ENCODE measurements at places on chromosomes 12 and 14. TPM values are rescaled to one million over a fixed set of nuclear protein-coding genes. Genes with fewer than 3 reads are reported as not detected.

DNA sequence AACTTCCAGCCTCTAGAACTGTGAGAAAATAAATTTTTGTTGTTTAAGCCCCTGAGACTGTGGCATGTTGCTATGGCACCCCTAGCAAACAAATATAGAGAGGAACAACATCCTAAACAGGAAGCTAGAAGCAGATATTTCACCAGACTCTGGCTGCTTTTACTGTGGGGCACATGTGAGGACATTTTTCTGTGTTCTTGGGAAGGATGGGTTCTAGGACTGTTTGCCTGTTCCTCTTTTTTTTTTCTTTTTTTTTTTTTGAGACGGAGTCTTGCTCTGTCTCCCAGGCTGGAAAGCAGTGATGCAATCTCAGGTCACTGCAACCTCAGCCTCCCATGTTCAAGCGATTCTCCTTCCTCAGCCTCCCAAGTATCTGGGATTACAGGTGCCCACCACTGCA is 4.2 kb upstream of the HRK start:
- no peak overlapping the region for H3K27ac ChIP-seq
- peaks cover 14% of the 10 kb centered on the region for H3K27me3 ChIP-seq

- H3K4me1 ChIP-seq: no peaks in the 10 kb centered on the region
- no peak for DNase-seq
- H3K4me3 ChIP-seq: no peak overlapping the region
- no peaks in the 10 kb centered on the region for H3K36me3 ChIP-seq
- H3K27ac ChIP-seq: no peak overlapping the region
- no peaks in the 10 kb centered on the region for H3K27me3 ChIP-seq
These were observed 9.2 kb upstream of the TMEM229B start for GRCh38 chr14:67497716-67498115.

GRCh38 chr12:109273354-109273753 is 35.7 kb downstream of the FOXN4 start:
- no peak overlapping the region for H3K4me3 ChIP-seq
- DNase-seq: no peak
- H3K27me3 ChIP-seq: no peaks in the 10 kb centered on the region
- H3K27ac ChIP-seq: no peak overlapping the region
- no peaks in the 10 kb centered on the region for H3K36me3 ChIP-seq

GRCh38 chr14:100240668-100241032 is 1.7 kb downstream of the YY1 start:
- peak overlapping the region; percentile 84 for H3K27ac ChIP-seq
- no peaks in the 10 kb centered on the region for H3K36me3 ChIP-seq
- H3K4me3 ChIP-seq: peak overlapping the region; percentile 42
- DNase-seq: no peak
- H3K27me3 ChIP-seq: no peaks in the 10 kb centered on the region

GRCh38 chr12:120994059-120994458 is 15.7 kb downstream of the HNF1A start:
- H3K27ac ChIP-seq: no peak overlapping the region
- no peak overlapping the region for H3K4me3 ChIP-seq
- DNase-seq: no peak
- no peaks in the 10 kb centered on the region for H3K36me3 ChIP-seq
- no peaks in the 10 kb centered on the region for H3K27me3 ChIP-seq

DNA sequence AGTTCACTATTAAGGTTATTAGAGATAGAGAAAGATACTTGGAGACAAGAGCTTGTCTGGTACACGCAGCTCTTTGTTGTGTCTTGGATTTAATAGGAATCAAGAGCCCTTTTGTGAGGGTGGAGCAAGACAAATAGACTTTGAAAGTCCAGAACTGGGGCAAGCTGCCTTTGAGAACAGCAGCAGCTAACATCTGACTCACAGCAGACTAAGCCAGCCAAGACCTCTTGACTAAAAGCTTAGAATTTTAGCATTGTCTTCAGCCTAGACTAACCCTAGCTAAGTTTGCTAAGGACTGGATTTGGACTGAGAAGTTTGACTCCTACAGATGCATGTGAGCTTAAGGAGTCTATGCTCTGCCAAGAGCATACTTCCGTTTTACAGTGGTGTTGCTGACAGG is 201.9 kb upstream of the RBM19 start:
- no peak overlapping the region for H3K4me3 ChIP-seq
- no peaks in the 10 kb centered on the region for H3K27me3 ChIP-seq
- H3K36me3 ChIP-seq: no peaks in the 10 kb centered on the region

DNA sequence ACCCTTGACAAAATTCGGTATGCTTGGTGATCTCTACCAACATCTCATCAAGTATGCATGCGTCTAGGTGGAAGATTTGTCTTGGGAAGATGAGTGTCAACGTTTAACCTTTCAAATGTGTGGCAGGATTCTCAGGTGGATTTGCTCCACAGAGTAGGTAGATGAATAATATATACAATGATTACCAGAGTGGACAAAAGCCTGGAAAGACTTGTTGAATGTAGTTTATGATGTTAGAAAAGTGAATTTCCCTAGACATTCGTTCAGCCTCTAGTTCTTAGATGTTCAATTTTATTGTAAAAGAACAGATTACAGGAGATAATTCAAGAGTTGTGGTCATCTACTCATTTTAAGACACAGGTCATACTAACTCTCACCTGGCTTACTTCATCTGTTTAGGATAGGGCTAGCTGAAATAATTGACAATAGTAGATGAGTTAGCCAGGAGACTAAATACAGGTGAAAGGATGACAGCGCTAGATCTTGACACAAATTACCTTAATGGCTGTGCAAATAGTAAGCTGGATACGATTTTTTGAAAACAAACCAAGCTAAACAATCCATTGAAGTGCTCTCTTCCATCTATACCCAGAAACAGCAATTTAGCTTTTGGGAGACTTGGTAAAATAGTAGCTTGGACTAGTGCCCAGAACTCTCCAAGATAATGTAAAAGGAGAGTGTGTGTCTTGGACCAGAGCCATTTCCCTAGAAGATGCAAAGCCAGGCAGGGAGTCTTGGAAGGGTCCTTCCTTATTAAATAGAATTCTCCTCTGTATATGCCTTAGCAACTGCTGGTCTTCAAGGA is 168.0 kb downstream of the DACT1 start:
- no peaks in the 10 kb centered on the region for H3K36me3 ChIP-seq
- H3K27ac ChIP-seq: no peak overlapping the region
- no peak for DNase-seq

GRCh38 chr12:131131077-131131807 is 177.5 kb downstream of the ADGRD1 start:
- no peaks in the 10 kb centered on the region for H3K36me3 ChIP-seq
- peaks cover 6% of the 10 kb centered on the region for H3K4me1 ChIP-seq
- H3K4me3 ChIP-seq: no peak overlapping the region
- DNase-seq: no peak
- H3K27me3 ChIP-seq: no peaks in the 10 kb centered on the region

DNA sequence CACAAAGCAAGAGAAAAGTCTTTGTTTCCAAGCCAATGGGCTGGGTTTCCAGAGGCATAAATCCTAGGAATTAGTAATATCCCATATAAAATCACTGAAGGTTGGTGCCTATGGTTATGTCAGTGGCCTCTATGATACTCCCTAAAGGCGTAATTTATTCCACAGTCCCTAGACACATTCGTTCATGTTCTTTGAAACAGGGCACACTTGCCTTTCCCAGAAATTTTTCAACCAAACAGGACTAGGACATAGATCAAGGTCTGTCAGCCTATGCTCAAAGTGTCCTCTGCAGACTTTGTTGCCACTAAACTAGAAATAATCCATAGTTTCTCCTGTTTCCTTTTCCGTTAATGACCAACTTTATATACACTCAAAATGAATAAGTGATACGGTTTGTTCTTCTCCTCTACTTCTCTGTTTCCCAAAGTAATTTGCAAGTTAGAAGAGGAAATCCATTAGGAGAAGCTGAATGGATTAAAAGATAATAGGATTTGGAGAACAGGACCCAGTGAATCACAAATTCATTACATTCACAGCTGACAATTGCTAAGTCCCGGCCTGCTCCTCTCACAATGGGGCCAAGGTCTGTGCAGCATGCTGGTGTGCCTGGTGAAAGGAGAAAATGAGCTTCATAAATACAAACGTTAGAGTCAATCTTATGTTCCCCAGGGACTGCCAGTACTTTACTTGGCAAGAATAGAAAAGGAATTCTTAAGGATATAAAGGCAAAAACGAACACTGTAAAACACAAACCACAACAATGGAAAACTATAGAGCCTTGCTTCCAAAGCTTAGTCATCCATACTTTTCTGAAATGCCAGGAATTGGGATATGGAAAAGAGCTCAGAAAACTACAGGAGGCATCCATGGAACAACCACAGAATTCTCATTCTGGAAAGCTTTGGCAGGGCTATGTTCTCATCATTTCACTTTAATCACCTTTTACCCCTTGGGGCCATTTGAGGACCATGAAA is 966.2 kb downstream of the NRXN3 start:
- no peaks in the 10 kb centered on the region for H3K4me1 ChIP-seq

GRCh38 chr14:55446127-55446736 is 5.8 kb upstream of the TBPL2 start:
- no peaks in the 10 kb centered on the region for H3K36me3 ChIP-seq
- no peaks in the 10 kb centered on the region for H3K4me1 ChIP-seq
- no peak overlapping the region for H3K4me3 ChIP-seq
- H3K27ac ChIP-seq: no peak overlapping the region
- peak; percentile 48 for DNase-seq
- H3K27me3 ChIP-seq: no peaks in the 10 kb centered on the region

DNA sequence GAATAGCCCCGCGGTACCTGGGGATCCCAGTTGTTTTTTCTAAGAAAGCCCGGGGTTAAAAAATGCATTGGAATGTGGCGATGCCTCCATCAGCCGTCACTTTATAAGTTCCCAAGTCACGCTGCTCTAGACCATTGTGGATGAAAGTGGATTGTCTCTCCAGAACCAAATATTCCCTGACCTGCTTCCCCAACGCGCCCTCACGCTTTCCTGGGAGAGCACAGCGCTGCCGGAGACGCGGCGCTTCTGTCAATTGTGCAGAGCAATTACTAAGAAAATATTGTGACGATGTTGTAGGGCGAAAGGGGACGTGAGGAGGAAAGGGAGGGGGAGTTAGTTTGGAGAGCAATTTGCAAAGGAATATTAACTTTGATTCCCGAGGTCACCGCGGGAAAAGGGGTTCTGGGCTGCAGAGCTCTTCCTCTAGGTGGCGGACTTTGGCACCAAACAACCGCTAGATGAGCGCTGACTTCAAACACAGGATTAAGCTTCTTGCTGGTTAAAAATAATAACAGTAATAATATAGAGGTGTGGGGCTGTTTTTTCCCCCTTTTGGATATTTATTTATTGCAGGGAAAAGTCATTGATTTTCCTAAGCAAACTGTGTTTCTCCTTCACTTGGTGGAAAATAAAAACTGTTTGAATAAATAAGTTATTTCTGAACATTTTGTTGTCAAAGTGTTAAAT is 9.6 kb upstream of the FOXG1 start:
- no peak for DNase-seq
- no peaks in the 10 kb centered on the region for H3K4me1 ChIP-seq
- H3K27me3 ChIP-seq: peaks cover 10% of the 10 kb centered on the region

DNA sequence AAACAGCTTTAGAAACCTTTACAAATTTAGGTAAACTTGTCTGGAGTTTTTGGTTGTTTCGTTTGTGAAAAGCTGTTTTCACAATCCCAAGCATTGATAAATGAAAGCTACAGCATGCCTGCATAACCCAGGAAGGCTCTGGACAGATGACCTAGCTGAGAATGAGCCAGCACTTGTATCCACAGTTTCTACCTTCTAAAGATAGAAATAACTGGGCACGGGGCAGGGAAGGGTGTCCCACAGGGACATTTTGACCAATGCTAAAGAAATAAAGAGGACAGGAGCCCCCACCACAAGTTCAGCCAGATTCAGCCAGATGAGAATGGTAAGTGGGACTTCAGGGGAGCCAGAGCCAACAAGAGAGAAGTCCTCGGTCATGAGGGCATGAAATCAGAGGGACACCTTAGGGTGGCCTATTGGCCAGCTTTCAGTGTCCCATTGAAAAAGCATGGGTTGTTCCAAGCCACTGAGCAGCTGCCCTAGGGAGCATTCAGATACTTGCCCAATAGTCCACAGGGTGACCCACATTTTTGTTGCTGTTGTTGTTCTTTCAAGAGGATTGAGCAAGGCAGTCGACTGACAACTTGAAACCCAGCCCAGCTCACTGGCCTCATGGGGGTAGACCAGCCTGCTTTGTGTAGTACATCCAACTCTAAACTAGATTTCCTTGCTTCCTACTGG is 140.3 kb upstream of the NUDT4 start:
- H3K4me1 ChIP-seq: no peaks in the 10 kb centered on the region
- no peaks in the 10 kb centered on the region for H3K36me3 ChIP-seq
- H3K4me3 ChIP-seq: no peak overlapping the region
- no peak for DNase-seq

GRCh38 chr12:70721216-70721615 is 84.0 kb upstream of the PTPRB start:
- no peak overlapping the region for H3K4me3 ChIP-seq
- no peaks in the 10 kb centered on the region for H3K27me3 ChIP-seq
- no peak overlapping the region for H3K27ac ChIP-seq
- DNase-seq: no peak
- H3K4me1 ChIP-seq: peaks cover 5% of the 10 kb centered on the region

DNA sequence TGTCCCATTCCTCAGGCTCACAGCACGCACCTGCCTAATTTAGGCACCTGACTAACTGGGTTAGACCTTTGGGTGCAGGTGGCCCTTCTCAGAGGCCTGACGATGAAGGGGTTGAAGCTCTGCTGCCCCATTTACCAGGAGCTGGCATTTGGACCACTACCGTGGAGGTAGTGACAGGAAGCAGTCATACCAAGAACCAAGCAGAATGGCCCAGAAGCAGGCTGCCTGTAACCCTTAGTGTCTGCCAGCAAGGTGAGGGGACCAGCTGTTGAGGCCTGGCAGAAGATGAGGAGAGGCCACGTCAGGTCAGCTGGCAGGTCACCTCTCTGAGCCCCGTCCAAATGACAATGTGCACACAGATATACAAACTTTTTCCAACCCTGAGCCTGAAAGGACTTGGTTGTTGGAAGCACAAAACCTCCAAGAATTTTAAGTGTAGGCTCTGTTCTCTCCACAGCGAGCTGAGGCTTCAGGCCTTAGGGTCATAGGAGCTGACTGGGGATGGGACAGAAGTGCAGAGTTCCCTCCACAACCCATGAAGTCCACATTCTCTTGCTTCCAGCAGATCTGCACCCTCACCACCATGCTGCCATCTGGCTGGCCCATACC is 23.1 kb downstream of the VASH1 start:
- DNase-seq: no peak
- no peaks in the 10 kb centered on the region for H3K27me3 ChIP-seq
- peaks cover 25% of the 10 kb centered on the region for H3K4me1 ChIP-seq
- no peak overlapping the region for H3K4me3 ChIP-seq
- H3K27ac ChIP-seq: no peak overlapping the region

- no peaks in the 10 kb centered on the region for H3K36me3 ChIP-seq
- no peak overlapping the region for H3K4me3 ChIP-seq
- no peak overlapping the region for H3K27ac ChIP-seq
- H3K27me3 ChIP-seq: no peaks in the 10 kb centered on the region
- H3K4me1 ChIP-seq: no peaks in the 10 kb centered on the region
These were observed 1537.1 kb upstream of the FLRT2 start for GRCh38 chr14:83992857-83993256.

Gene TTC9
- total RNA-seq: 25.5 TPM

Gene TRHDE
- not detected for total RNA-seq

Gene DYNC1H1
- 318 TPM for total RNA-seq

Gene C12orf57
- 425 TPM for total RNA-seq

Gene RDH5
- total RNA-seq: 29.9 TPM

Gene ANO2
- total RNA-seq: not detected

Gene GZMB
- total RNA-seq: not detected
